ENCODE measurements at places on chromosomes 11 and 22.

DNA sequence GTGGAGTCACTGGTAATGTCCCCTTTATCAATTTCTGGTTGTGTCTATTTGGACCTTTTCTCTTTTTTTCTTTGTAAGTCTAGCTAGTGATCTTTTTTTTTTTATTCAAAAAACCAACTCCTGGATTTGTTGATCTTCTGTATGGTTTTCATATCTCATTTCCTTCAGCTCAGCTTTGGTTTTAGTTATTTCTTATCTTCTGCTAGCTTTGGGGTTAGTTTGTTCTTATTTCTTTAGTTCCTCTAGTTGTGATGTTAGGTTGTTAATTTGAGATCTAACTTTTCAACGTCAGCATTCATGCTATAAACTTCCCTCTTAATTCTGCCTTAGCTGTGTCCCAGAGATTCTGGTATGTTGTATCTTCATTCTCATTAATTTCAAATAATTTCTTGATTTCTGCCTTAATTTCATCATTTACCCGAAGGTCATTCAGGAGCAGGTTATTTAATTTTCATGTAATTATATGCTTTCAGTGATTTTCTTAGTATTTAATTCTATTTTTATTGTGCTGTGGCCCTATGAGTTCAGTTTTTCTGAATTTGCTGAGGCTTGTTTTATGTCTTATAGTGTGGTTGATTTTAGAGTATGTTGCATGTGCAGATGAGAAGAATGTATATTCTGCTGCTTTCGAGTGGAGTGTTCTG, 29.0 kb downstream of the PI4KA start:
- ATAC-seq = no peak

DNA sequence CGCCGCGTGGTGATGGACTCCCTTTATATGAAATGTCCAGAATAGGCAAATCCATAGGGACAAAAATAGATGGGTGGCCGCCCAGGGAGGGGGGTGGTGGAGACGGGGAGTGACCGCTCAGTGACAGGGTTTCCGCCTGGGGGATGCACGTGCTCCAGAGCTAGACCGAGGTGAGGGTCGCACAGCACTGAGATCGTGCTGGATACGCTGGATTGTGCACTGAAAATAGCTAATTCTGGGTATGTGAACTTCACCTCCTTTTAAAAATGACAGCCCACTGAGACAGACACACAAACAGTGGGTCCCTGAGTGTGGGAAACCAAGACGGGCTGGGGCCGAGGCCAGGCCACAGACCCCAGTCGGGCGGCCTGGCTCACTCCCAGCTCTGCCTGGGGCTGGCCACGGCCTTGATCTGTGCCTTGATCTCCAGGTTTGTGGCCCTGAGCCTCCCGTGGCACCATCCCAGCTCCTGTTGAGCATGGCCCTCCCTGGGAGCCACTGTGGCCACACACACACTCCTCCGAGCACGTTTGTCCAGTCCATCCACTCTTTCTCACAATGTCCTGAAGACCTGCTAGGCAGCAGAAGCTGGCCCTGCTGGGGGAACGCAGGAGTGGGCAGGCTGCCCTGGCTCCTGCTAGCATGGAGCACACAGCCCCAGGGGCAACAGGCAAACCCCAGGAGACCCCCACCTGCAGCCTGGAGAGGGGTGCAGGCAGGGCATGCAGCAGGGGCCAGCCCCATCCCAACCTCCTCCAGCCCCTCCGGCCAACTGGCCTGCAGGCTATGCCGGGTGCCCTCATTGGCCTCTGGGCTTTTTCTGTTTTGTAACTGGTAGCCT, 41.0 kb upstream of the TH start:
- no peak for ATAC-seq

- ATAC-seq = peak; percentile 83
Observed at GRCh38 chr22:37043828-37044538, 7.6 kb upstream of the KCTD17 start.

DNA sequence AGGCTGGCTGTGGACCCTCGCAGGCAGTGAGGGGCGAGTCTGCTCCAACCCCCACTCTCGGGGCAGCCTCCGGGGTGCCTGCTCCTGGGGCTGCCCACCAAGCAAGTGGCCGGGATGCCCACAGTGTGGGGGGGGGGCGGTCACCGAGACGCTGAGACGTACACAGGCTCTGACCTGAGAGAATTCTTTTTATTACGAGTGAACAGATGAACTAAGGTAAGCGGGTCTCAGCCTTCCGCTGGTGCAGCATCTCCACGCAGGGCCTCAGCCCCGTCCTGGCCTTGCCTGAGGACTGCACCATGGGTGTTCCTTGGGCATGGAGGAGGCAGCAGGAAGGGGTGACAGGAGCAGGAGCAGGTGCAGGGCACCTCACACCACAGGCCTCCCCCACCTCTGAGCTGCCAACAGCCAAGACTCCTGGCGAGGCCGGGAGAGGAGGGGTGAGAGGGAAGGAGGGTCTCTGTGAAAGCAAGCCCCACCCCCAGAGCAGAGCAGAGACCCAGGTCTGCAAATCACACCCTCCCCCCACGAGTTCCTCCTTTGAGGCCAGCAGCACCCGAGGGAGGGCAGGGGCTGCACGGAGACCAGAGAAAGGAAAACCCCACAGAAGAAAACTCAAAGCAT, 17.2 kb downstream of the MOB2 start:
- no peak for ATAC-seq

DNA sequence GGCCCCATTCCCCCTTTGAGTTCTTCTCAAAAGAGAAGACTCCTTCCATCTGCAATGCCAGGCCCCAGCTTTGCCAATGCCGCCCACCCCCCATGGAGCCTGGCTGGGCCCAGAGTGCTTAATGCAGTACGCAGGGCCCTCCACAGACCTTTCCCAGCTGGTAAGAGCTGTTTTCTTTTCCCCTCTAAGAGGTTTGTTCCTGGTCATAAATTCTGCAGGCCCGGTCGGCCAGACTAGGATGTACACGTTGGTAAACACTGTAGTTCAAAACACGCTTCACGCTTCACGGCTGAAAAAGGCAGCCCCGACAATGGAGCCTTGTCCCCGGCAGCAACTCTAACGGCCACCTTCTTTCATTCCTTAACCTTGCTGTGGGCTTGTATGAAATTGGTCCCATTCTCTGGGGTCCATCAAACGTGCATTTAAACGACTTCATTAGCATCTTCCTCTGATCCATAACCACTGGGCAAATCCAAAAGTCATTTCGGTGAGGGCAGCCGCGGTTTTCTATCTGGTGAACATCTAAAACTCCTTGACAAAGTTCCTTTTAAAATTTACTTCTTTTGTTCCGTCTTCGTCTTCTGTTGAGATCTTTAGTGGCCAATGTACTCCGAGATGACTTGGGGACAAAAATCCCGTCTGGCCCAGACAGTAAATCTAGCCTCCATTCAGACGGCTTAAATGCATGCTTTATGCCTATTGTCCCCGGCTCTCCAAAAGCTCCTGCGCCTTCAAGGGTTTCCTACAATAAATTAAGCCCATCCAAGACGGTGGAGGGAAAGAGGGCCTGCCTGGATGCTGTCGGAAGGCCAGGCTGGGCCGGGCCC, 60.0 kb upstream of the MYEOV start:
- no peak for ATAC-seq

DNA sequence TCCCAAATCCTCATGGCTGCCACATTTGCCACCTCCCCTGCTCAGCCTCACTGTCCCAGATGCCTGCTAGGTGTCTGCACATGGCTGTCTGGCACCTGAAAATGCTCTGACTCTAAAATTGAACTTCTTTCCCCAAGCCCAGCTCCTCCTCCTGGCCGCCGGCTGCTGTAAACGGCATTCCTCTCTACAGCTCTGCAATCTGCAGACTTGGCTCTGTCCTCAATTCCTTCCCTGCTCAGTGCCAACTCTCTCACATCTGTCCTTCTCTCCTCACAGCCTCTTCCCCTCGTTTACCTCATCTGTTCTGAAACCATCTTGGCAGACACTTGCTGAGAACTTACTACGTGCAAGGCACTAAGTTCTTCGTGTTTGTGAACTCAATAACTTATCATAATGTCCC, 169.4 kb upstream of the SYT13 start:
- ATAC-seq = no peak

DNA sequence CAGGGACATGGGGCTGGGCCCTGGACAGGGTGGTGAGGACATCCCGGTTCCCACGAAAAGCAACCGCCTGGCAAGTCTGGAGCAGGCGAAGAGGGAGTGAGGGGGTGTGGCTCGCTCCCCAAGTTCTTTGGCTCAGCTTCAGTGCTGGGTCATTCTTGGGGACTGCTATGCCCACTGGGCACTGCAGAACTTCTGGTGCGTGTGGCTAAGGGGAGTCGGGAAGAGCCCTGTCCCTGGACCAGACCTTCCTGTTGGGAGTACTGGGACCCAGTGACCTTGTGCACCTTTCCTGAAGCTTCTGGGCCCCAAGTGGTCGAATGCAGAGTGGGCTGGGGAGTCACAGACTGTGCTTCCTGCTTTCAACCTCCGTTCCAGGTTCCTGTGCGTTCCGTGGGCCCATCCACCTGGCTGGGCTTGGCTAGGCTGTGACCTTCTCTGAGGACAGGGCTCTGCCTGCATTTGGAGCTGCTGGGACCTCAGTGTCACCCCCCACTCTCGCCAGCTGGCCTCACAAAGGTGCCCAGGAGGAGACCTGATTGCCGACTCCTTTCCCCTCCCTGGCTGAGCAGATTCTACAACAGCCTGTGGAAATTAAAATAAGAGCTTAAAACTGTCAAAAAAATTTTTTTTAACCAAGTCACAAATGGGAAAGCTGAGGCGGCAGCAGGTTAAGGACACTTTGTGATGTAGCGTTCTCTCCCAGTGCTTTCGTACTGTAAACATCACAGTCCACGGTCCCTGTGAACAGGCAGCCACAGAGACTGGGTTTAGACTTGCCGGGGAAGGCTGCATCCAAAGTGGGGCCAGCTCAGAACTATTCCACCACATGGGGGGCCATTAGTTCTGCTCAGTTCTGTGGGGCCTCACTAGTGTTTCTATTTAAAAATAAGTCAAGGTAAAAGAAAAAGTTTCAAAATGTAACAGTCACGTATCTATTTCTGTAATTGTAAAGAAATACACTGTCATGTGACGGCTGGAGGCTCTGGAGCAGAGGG, 63.8 kb upstream of the WNT7B start:
- no peak for ATAC-seq

- no peak for ATAC-seq
Observed at GRCh38 chr11:27412192-27412691, 49.2 kb upstream of the CCDC34 start.

GRCh38 chr22:38567531-38568285, 2.3 kb downstream of the DMC1 start:
- ATAC-seq = no peak

DNA sequence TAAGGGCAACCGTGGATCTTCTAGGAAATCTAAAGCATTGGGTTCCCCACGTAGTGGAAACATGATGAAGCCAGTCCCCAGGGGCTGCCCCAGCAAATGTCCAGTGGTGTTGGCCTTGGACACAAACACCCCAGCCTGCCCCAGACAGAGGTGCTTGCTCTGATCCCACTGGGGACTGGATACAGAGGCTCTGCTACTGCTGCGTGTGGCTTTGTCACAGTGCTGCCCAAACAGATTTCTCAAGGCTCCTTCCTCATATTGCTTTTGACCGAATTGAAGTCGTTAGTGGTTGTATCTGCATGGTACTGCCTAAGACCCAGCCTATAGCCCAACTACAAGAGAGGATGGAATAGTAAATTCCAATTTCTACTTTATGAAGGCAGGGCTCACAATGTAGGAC, 40.1 kb upstream of the CD44 start:
- ATAC-seq = peak; percentile 32

DNA sequence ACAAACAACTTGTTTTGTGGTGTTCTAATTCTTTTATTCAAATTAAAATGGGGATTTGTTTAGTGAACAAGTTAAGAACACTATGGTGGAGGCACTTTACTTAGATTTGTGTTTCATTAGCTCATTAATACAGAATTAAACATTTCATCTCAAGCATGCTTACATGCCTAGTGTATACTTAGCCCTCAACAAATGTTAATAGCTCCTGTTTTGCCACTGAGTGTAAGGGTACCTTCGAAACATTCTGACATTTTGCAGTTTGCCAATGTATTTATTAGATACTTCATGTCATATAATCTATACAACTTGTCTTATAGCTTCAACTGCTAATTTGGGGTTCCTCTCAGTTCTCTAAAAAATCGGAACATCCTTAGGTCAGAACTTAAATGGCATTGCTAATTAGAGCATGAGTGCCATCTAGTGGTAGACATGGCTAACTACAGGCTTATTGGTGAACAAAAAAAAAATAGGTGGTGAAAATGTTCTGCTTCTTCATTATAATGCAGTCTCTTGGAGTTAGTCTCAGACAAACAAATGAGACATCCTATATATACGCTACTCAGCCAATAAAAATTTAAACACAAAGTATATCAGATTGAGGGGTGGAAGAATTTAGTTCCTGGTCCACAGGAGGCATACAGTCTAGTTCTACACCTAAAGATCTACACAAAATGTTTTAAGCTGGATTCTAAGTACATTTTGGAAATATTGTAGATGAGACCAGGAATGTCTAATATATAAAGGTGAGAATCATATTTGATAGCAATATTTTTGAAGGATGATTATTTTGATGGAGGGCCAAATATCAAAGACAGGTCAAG, 4.9 kb upstream of the CNTN5 start:
- peak; percentile 34 for ATAC-seq

GRCh38 chr11:129825380-129825779, 9.7 kb downstream of the TMEM45B start:
- ATAC-seq = no peak

- ATAC-seq = no peak
Observed at GRCh38 chr11:59710136-59710847, 3.4 kb downstream of the OR10V1 start.

DNA sequence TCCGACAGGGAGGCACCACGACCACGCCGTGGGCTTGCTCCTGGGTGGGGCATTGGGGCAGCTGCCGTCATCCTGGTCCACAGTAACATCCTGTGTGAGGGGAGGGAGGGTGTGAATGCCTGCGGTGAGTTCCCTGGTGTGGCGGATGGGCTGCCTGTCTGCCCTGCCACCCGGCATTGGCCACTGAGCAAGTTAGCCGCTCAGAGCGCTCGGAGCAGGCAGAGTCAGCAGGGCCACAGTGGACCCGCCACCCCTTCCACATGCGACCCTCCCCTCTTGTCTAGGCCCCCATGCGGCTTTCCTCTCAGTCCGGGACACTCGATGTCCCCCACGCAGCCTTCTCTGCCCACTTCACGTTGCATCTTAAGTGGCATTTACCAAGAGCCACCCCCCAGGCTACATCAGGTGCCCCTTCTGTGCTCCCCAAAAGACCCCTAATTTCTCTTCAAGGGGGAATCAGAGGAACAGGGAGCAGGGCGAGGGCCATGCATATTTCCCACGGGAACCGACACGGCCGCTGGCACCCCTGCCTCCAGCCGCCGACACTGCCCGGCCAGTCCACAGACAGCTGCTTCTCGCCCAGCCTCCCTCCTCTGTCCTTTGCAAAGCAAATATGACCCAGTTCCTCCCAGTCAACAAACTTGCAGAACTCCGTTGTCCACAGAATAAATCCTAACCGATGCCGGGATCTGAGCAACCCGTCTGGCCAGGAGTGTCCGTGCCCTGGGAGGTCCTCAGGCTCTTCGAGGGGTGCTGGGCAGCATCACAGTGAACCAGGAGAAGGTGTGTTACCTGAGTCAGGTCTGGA, 1482.1 kb downstream of the TBC1D22A start:
- no peak for ATAC-seq

DNA sequence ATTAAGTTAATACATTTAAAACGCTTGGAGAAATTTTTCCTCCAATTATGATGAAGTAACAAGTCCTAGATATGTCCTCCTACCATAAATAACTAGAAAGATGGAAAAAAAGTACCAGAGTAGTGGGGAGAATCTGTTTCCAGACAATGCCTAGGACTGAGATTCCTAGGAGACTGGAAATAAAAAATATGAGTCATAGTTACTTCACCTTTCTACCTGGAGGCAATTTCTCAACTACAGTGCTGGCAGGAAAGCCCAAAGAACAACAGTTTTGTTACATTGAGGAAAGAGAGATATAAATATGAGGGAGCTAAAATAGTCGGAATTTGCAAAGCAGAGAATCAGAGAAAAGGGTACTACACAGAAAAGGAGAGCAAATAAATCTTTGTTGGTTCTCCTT, 202.1 kb upstream of the ARHGAP42 start:
- ATAC-seq = no peak

Measured in SK-N-SH treated with all-trans-retinoic acid at 6 μM for 48 hours (cell line).